ENCODE measurements at places on chromosomes 12 and 14.

GRCh38 chr12:8453796-8454195 is 2.0 kb upstream of the CLEC6A start:
- DNase-seq: no peak

DNA sequence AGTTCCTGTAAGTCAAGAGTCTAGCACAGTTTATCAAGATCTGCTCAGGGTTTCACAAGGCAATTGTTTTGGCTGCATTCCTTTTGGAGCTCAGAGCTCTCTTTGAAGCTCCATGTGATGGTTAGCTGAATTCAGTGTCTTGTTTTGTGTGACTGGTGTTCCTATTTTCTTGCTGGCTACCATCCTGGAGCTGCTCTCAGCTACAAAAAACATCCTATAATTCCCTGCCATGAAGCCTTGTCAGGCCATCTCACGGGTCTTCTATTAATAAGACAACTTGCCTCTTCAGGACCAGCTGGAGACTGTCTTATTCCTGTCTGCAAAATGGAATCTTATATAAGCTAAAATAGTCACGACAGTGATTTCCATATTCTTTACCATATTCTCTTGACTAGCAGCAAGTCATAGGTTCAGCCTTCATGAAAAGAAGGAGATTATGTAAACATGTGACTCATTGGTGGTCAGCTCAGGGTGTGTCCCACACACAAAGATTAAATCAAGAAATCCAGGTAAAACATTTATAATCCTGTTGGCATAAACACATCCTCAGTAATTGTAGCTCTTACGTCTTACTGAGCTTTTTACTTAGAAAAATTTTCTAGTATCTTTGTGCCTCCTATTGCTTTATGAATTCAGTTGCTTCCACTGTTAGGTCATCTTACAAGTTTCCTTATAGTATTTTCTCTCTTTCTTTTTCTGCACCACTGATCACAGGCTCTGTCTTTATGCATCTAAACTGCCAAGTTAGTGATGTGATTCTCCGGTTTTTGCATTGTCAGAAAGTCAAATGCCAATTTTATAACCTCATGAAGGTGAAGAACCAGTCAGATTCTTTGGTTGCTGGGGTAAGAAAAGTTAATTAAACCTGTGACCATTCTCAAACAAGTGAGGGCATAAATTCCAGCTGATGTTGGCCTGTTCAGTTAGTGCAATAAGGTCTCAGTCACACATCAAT is 378.5 kb upstream of the MGAT4C start:
- DNase-seq: no peak

DNA sequence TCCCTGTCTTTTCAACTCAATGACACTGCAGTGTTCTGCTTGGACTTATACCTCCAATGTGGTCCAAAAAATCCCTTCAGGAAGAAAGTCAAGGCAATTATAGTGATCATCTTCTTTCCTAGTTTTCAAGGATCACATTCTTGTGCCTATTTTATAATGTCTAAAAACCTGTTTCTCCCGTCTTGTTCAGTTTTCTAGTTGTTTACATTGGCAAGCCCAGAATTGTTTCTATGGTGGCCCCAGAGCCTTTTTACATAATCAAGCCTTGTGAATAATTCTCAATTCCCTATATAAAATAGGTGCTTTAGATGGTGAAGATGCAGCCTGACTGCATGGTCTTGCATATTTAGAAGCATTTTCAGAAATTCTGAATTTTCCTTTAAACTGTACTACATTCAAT is 14.5 kb upstream of the LDHB start:
- DNase-seq: no peak

DNA sequence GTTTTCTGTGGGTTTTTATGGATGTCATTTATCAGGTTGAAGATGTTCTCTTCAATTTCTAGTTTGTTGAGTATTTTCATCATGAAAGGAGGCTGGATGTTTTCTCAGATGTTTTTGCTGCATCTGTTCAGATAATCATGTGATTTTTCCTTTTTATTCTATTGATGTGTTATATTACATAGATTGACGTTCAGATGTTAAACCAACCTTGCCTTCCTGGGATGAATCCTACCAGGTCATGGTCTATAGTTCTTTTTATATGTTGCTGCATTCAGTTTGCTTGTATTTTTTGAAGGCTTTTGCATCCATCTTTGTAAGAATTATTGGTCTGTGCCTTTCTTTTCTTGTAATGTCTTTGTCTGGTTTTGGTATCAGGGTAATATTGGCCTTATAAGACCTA is 43.9 kb upstream of the LYZ start:
- DNase-seq: no peak

- no peak for DNase-seq
Measured at GRCh38 chr14:46054526-46054925, 597.1 kb downstream of the RPL10L start.
